ENCODE measurements at places on chromosomes 5 and 9. TPM values are rescaled to one million over a fixed set of nuclear protein-coding genes. Genes with fewer than 3 reads are reported as not detected.

ZBTB26 gene
- polyA plus RNA-seq = 4.3 TPM

CBY3 gene
- not detected for polyA plus RNA-seq

PLEKHG4B gene
- 0.15 TPM for polyA plus RNA-seq

HTR1A gene
- polyA plus RNA-seq = not detected

ALDH1A1 gene
- 157 TPM for polyA plus RNA-seq

PCDHGA7 gene
- polyA plus RNA-seq = 0.30 TPM

ESM1 gene
- 0.15 TPM for polyA plus RNA-seq

DNA sequence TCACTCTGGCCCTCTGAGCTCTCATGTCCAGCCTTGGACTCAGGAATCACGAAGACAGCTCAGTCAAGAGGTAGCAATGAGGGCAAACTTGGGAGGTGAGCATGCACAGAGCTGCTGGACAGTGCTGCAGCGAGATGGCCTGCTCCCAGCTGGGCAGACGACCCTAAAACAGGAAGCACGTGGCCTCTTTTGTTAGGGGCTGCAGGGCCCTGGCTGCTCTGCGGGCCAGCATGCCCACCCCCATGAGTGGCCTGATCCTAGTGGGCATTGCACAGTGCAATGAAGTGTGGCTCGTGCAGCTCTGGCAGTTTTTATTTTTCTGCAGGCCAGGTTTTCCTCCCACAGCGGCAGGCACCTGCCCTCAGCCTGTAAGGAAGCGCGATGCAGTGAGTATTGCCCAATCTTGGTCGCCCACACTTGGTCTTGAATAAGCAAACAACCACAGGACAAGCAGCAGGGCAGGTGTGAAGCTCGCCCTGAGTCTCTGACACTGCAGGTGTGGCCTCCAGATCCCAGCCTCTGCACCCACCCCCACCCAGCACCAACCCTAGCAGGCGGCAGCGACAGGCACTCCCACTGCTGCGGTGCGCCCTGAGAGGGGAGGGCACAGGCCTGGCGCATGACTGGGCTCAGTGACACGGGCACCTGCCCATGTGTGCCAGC is 60.8 kb downstream of the SEMA4D start:
- DNase-seq = peak; percentile 88

DNA sequence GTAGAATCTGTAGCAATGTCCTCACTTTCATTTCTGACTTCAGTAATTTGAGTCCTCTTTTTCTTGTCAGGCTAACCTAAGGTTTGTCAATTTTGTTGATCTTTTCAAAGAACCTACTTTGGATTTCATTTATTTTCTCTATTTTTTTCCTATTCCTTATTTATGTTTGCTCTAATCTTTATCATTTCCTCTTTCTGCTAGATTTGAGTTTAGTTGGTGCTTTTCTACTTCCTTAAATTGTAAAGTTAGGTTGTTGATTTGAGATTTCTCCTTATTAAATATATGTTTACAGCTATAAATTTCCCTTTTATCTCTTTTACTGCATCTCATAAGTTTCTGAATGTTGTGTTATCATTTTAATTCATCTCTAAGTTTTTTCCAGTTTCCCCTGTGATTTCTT is 75.1 kb upstream of the FAM120A start:
- no peak for DNase-seq

DNA sequence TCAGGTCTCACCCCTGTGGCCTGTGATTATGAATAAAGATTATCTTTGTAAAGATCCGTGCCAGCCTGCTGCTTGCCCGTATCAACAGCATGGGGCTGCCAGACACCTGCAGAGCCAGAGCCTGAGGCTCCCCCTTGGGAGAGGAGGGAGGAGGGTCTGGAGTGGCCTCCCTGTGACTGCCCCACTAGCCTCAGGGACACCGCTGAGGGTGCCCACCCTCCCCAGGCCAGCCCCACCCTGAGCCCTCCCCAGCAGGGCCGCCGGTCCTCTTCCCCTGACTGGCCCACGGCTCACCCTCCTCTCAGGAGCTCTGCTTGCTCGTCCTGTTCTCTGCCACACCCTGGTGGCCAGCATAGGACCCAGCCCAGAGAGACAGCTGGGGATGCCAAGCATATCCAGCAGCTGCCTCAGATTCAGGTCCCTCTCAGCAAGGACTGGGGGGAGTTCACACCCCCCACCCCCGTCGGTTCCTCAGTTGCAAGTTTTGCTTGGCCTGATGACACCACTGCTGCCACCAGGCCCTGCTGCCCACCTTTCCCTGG is 1.9 kb downstream of the SSNA1 start:
- DNase-seq = peak; percentile 53

- DNase-seq = no peak
Observed at GRCh38 chr9:76700916-76701315, 63.3 kb upstream of the PCA3 start.

- DNase-seq = no peak
Observed at GRCh38 chr5:92912283-92912682, 668.7 kb downstream of the NR2F1-AS1 start.

DNA sequence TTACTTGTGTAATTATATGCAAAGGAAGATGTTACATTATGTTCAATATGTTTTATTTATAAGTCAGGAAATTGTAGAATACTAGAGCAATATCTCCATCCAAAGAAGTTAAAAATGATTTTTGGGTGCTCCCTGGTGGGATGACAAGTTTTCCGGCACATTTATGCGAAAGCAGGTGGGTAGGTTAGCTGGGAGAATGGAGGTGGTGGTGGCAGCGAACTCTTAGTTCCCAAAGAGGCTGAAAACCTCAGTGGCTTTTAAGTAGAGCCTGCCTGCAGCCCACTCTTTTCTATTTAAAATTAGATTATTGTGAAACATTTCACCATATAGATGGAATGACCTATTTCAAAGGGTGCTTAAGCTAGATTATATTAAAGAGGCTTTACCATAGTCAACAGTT is 51.8 kb downstream of the ANKRD33B start:
- no peak for DNase-seq

DNA sequence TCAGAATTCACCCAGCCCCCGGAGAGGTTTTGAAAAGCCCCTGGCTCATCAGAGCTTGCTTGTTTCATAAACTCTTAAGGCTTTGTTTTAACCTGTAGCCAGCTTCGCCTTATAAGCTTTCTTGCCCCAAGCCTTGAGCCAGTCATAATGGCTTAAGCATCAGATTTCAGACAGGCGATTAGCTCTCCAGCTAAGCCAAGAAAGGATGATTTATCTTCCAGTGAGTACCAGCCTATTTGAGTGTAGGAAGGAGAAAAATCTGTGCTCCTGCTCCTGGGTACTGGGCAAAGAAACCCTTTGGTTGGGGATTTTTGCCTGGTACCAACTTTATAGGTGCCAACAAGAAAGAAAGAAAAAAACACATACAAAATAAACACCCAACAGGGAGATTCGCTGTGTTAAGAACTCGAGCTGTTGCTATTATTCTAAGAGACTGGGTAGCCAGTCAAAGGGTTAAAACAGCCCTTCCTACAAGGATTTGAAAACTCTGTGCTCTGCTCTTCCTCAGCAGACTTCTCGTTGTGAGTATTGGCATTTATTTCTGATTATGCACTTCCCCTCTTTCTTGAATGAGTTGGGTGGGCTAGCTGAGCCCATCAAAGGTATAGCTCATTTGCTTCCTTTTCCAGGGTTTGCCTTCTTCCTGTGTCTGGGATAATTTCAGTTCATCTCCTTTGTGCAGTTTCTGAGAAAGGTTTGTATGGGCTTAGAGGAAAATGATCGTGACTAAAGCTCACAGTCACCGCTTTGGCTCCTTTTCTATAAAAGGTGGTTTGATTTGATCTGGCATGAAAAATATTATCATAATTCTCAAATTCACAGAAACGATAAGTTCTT is 157.2 kb upstream of the DMRT1 start:
- peak; percentile 57 for DNase-seq

DNA sequence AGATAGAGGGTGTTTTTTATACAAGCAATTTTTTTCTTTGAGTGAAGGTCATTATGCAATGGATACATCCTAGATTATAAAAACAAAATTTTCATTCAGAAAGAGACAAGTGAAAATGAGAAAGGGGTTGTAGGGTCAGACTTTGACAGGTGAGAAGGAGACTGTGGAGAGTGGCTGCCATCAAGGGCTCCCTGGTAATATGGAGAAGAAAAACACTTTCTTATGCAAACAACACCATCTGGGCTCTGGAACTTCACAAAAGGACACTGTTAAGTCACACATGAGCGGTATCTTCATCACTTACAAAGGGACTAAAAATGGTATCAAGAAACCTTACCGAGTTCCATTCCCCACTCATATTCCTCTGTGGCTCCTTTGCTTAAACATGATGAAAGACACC is 23.5 kb downstream of the C7 start:
- DNase-seq = no peak

DNA sequence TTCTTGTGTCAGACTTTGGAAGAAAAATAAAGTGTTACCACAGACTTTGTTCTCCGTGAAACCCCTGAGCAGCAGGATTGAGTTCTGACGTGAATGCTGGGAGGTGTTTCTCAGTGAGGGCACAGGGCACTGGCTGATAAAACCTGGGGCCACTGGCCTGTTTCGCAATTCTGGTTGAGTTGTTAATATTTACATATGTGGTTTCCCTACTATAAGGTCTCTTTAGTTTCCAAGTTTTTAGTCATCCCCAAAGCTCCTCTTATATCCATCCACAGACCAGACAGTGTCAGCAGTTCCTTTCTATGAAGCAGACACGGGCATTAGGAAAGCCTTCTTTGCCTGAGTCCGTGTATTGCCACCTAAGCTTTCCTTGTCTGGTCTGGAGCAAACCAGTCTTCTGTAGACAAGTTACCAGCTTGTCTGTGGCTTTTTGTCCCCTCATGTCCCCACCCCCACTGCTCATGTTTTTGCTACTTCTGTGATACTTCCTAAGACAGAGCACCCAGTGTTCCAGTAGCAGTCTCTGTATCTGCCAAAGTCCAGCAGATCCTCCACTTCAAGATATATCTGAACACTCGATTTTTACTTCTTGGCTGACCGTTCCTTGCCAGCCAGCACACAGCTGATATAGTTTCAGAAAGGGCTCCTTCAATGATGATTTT is 42.0 kb downstream of the ACO1 start:
- peak; percentile 68 for DNase-seq

DNA sequence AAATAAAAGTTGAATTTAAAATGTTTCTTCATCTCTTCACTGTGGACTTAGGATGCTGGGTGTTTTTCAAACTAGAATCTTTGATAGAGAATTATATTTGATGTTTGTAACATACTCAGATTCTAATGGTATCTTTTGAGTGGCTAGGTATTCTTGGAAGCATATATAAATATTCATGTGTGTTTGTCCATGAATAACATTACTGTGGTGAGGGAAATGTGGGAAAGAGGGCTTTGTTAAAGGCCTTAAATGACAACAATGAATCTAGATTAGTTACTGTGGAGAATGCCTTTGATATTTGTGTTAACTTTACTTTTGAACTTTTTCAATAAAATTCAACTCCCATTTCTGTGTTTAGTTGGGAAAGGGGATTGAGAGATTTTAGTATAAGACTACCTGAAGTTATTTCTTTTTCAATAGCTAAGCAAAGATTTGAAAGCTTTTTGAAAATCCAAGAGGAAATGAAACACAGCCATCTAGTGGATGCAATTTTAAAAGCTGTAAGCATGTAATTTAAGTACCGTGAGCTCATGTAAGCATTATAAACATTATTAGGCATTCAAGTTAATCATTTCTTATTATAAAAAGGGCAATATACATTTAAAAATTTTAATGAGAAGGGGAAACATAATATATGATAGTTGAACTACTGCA is 69.6 kb downstream of the CCDC171 start:
- DNase-seq = no peak

- DNase-seq = no peak
Observed at GRCh38 chr9:133627341-133627740, 8.8 kb upstream of the DBH start.

DNA sequence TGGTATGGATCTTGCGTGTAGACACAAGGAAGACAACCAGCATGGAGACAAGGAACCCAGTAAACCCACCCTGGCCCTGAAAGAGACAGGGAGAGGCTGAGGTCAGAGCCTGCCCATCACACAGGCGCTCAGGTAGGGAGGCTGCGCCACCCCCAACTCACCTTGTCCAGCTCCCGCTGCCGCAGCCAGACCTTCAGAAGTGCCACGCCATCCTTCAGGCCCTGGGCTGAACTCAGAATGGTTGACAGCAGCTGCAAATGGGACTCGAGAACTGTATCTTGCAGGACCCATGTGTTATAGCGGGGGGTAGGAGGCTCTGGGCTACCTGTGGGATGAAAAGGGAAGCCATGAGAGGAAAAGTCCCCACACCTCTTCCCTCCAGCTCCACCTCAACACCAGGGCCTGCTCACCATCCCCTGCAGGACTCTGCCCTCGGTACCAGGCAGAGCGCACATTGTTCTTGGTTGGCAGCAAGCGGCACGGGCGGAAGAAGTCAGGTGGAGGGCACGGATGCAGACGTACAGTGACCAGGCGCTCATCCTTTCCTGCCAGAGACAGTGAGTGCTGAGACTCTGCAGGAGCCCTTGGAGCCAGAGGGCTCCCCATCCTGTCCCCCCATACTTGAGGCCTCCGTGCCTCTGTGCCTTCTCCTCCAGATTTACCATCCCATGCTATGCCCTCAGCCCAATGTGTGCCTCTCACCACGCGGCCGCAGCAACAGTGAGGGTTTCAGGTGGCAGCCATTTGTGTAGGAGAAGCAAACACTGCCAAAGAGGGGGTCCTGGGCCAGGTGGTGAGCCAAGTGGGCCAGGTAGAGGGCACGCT is 4.7 kb downstream of the NOL6 start:
- DNase-seq = no peak

Measured in stomach (tissue), 19 donors.